ENCODE measurements at places on chromosomes 11 and 22. TPM values are rescaled to one million over a fixed set of nuclear protein-coding genes. Genes with fewer than 3 reads are reported as not detected.
A peak's percentile ranks its signal among the peaks of the same experiment; 100 is the strongest.

LINC01488 gene
- total RNA-seq, result not detected

MICAL2 gene
- 165 TPM for total RNA-seq

XKR3 gene
- total RNA-seq, result not detected

RGL4 gene
- total RNA-seq, result not detected

LRRC74B gene
- total RNA-seq, result not detected

CST6 gene
- not detected for total RNA-seq

DNA sequence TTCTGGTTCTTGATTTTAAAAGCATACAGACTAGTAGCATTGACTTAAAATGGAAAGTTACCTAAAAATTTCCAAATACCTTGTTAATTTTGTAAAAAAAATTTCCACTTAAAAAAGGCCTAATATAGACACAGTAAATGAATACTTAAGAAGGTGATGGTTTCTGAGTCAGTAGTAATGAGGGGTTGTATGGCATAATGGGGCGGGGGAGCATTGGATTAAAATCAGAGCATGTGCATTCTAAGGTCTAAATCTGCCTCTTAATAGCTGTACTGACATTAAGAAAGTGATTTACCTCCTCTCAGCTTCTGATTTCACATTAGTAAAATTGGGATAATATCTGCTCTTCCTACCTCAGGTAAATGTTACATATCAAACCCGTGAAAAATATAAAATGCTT lies 446.5 kb downstream of the AASDHPPT start:
- no peak for DNase-seq
- H3K4me3 ChIP-seq, result no peak overlapping the region
- no peaks in the 10 kb centered on the region for H3K36me3 ChIP-seq
- H3K4me1 ChIP-seq, result no peaks in the 10 kb centered on the region

DNA sequence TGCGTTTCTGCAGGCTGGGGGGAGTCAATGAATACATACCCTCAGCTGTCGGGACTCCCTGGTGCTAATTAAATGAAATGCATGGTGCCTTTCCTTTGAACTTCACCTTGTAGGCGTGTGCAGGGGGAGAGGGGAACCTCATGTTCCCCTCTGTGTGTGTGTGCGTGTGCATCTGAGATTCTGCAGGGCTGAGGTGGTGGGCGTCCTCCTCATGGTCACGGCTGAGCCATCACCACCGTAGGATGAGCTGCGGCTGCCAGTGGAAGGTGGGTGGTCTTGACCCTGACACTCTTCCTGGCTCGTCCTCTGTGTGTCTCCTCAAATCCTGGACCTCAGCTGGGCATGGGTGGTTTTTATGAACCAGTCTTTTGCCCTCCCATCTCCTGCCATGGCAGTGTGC lies 53.0 kb upstream of the TTLL12 start:
- no peak overlapping the region for H3K4me3 ChIP-seq
- H3K27ac ChIP-seq, result no peak overlapping the region
- no peak for DNase-seq
- H3K27me3 ChIP-seq, result no peaks in the 10 kb centered on the region

DNA sequence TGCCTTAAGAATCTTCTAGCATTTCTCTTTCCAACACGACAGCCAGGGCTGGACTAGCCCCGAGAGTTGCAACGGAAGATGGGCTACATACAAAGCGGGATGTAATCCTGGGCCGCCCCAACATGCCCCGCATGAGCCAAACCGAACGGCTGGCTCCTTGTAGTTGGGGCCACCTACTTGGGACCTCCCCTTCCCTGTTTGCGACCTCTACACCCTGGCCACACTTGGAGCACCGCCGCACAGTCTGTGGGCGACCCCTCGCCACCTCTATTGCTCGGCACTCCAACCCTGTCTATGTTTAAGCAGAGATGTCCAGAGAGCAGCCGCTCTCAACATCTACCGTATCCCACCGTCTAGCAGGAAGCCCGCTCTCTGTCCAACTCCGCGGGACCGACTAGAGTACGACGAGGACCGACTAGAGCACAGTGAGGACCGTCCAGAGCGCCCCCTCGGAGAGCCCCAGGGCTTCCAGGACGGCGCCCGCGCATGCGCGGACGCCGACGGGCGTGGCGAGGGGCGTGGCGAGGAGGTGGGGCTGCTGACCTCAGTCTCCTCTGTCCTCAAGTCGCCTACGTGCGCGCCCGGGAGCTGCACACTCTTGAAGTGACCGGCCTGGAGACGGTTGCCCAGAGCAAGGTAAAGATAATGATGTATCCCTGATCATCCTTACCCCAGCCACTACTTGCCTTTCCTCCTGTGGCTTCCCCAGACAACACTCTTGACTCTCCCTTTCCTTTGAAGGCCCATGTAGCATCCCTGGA lies 32.3 kb downstream of the NEAT1 start:
- no peaks in the 10 kb centered on the region for H3K27me3 ChIP-seq
- peaks cover 15% of the 10 kb centered on the region for H3K4me1 ChIP-seq
- peak overlapping the region; percentile 85 for H3K27ac ChIP-seq
- peak overlapping the region; percentile 40 for H3K4me3 ChIP-seq

GRCh38 chr11:63901660-63902059 lies 15.3 kb downstream of the RCOR2 start:
- H3K27ac ChIP-seq, result no peak overlapping the region
- peaks cover 3% of the 10 kb centered on the region for H3K4me1 ChIP-seq
- H3K36me3 ChIP-seq, result peaks cover 100% of the 10 kb centered on the region
